ENCODE measurements at places on chromosomes 5 and 9.

- no peak for DNase-seq
Observed at GRCh38 chr9:26308328-26308727, 584.3 kb downstream of the CAAP1 start.

DNA sequence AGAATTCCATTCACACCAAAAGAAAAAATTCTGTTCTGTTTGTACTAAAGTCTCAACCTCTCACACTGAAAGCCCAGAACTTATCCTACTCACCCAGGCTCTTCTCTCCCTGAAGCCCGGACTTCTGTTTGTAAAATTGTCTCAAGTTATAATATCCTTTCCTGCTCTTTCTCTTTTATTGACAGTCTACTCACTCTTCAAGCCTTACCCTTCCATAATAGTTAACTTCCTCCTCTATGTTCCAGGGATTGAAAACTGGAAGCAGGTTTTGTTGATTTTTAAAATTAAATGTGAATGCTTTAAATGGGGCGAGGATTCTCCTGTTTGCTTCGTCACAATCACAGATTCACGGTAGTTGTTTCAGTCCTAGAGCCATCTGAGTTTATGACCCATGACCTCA is 51.7 kb upstream of the CCDC112 start:
- no peak for DNase-seq

DNA sequence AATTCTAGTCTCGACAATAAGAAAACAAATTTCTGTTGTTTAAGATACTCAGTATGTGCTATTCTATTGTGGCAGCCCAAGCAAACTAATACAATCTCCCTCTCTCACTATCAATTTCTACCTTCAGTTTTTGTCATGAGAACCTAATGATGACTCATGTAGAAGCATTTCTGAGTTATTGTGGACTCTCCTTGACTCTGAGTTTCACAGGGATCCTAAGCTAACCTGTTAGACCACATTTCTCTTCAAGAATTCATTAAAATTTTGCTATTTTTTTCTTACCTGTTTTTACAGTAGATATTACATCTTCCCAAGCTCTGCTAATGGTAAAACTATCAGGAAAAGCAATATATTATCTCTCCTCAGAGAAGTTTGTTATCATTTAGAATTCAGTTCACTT is 599.1 kb upstream of the TYRP1 start:
- no peak for DNase-seq

GRCh38 chr9:117093891-117094844 is 320.7 kb downstream of the ASTN2 start:
- DNase-seq: no peak

GRCh38 chr5:73908395-73908794 is 282.4 kb downstream of the ARHGEF28 start:
- DNase-seq: no peak

- DNase-seq: no peak
Observed at GRCh38 chr9:35311891-35312639, 150.3 kb downstream of the UNC13B start.

GRCh38 chr9:77903666-77904285 is 127.8 kb downstream of the GNAQ start:
- no peak for DNase-seq

DNA sequence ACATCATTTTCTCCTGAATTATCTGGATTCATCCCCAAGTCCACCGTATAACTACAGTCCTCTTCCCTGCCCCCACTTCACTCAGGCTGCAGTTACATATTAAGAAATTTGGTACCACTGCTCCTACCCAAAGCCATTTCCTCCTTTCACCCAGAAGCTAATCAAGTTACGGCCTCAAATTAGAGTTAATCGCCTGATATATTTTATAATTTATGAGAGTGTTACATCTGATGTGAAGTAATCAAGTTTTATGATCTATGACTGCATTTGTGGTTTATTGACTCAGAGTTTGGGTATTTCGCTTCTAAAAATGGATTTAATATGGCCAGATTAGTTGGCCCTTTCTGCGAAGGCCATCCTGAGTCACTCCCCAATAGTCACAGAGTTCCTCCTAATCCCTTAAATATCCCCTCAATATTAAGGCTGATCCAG is 223.6 kb upstream of the KIF2A start:
- no peak for DNase-seq

- no peak for DNase-seq
Observed at GRCh38 chr5:20470997-20471396, 483.0 kb upstream of the CDH18 start.

DNA sequence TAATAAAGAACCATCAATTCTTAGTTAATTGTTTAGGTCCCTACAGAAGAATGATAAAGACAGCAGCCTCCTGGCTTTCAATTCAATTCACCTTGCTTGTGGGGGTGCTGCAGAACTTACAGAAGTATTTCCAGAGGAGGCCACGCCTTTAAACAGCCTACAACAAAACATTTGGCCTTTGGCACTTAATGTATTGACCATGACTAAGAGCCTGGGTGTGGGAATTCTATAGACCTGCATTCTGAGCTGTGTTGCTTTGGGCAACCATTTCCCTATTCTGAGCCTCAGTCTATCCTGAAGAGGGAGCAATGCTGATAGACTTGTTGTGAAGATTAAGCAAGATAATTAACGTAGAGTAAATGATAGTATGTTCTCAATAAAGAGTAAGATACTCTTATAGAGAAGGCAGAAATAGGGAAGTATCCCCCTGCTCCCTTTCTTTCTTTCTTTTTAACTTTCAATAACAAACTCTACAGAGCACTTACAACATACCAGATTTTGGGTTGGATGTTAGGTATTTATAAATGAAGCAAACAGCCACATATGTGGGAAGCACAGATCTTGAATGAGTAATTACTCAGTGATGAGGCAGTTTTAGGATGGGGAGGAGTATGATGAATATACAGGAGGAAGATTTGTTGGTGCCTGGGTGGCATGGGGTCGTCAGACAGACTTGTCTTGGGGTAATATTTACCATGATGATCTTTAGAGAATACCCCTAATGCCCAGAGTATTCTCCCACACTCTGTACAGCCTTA is 28.4 kb downstream of the PAPPA start:
- no peak for DNase-seq

DNA sequence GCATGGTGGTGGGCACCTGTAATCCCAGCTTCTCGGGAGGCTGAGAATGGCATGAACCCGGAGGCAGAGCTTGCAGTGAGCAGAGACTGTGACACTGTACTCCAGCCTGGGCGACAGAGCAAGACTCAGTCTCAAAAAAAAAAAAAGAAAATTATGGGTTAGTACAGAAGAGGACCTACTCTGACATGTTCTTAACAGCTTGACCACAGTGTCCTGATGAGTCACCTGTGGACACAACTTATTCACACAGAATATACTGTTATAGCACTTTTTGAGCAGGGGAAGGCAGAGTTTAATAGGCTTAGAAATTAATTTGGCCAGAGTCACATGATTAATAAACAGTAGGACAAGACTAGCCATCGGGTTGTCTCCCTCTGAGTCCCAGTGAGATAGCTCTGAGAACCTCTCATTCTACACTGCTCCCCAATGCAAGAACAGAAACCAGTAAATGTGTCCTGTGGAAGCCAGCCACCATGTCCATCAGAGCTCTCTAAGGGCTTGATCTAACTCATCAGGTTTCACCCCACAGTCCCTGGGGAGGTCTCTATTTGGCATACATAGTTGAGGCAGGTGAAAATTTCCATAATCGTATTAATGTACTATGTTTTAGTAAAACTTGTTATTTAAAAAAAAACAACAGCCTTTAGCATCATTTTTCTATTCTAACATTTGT is 1077.9 kb upstream of the C9orf72 start:
- no peak for DNase-seq

DNA sequence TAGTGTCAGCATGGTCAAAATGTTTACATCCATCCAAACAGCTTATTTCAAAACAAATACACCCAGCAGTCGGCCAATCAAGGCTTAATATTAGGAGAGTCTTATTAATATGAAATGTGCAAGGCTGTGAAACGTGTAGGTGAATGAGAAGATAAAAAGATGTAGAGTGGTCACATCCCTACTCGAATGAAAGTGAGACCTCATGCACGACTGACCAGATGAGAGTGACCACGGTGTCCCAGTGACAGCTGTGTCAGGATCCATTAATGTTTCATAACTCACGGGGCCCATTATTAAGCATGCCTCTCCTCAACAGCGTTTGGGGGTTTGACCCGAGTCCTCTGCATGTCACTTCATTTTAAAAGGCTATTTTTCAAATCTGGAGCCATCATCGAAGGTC is 39.4 kb upstream of the SSBP2 start:
- no peak for DNase-seq

DNA sequence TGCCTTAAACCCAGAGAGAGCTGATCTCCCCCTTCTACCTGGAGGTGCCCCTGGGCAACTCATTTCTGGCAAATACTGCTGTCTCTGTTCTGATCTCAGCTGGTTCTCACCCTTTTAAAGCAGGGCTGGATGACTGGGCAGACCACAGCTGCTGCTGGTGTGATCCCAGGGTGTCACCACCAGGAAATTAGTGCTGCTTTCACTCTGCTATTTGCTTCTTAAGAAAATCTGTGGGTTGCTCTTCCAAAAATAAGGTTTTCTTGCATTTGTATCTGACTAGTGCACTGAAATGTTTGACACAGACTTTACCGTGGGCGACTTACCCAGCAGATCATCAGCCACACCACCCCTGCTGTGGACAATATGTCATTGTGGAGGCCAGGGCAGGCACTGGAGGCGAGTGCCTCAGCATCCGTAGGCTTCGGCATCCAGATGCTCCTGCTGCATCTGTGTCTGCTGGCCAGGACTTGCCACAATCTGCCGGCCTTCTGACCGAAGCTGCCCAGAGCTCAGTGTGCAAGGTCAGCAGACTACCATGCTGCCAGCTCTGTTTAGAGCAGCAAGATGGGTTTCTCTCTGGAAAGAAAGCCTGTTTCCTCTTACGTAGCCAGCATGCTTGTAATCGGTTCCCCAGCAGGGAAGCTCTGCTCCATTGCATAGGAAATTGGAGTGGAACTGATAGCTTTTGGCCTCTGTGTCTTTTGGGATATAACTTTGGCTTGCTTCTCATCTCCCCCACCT is 13.6 kb downstream of the ARHGAP26 start:
- DNase-seq: no peak

- DNase-seq: no peak
Observed at GRCh38 chr9:33645706-33646105, 121.7 kb downstream of the ANKRD18B start.
